ENCODE measurements at places on chromosomes 11 and 22. TPM values are rescaled to one million over a fixed set of nuclear protein-coding genes. Genes with fewer than 3 reads are reported as not detected.

DNA sequence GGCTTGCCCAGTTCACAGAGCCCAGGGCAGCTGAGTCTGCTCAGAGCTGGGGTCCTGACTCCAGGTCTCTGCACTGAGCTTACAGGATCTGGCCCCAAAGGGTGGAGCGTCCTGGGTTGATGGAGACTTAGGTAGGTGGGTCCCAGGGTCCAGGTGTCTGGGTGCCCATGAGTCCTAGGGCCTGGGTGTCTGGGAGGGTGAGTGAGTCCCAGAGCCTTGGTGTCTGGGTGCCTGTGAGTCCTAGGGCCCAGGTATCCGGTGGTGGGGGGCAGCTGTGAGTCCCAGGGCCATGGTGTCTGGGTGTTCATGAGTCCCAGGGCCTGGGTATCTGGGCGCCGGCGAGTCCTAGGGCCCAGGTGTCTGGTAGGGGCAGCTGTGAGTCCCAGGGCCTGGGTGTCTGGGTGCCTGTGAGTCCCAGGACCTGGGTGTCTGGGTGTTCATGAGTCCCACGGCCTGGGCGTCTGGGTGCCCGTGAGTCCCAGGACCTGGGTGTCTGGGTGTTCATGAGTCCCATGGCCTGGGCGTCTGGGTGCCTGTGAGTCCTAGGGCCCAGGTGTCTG, 1505.6 kb downstream of the BRD1 start:
- no peak for DNase-seq

DNA sequence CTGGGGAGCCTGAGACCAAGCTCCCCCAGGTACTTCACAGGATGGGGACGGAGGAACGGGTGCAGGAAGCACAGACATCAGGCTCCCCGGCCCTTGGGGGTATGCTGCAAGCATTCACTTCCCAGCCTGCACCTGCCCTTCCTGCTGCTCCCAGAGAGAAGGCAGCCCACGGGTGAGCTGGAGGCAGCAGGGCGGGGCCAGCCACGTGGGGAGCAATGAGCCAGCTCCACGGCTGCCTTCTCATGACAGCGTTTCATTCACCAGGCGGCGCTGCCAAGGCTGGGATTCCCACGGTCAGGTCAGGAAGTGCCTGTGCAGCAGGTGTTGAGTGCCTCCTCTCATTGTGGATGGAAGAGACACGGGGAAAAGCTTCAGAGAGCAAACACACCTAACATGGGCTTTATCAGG, 14.5 kb upstream of the PHLDA2 start:
- no peak for DNase-seq

GRCh38 chr11:31477528-31478222, 31.7 kb downstream of the IMMP1L start:
- DNase-seq: no peak

GRCh38 chr22:20591295-20591645, 83.9 kb downstream of the MED15 start:
- no peak for DNase-seq

The MMP27 gene
- not detected for polyA plus RNA-seq

Measured in BJ (cell line).